ENCODE measurements at places on chromosomes 1 and 21. TPM values are rescaled to one million over a fixed set of nuclear protein-coding genes. Genes with fewer than 3 reads are reported as not detected.

DNA sequence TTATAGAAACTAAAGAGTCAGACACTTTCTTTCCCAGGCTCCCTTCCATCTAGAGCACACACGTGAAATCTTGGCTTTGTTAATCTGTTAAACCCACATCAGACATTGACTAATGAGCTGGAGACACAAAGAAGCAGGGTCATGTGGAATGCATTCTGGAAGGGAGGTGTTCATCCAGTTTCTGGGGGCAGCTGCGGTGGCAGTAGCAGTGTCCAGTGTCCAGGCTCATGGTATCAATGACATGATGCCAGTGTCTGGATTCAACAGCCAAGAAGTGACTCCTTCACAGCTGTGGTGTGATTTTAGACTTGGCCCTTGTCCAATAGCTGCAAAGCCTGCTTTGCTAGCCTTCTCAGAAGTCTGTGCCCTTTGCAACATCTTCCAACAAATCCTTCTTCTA is 95.2 kb downstream of the NTPCR start:
- peak; percentile 18 for DNase-seq

- DNase-seq: no peak
These were observed 8.2 kb downstream of the PLA2G5 start for GRCh38 chr1:20078171-20078651.

DNA sequence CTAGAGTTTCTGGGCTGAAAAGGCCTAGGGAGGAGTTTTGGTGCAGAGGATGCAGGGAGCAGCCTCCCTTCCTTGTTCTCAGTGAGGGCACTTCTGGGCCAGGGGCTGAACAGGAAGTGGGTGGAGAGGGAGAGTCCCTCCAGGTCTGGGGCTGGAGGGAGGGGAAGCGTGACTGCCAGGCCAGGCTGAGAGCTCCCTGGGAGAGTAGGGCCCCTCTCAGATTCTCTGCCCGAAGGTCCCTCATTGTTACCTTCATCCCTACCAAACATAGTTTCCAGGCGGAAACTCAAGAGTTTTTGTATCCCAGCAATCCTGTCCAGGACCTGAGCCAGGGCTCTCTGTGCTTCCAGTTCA is 36.8 kb downstream of the CITED4 start:
- no peak for DNase-seq

DNA sequence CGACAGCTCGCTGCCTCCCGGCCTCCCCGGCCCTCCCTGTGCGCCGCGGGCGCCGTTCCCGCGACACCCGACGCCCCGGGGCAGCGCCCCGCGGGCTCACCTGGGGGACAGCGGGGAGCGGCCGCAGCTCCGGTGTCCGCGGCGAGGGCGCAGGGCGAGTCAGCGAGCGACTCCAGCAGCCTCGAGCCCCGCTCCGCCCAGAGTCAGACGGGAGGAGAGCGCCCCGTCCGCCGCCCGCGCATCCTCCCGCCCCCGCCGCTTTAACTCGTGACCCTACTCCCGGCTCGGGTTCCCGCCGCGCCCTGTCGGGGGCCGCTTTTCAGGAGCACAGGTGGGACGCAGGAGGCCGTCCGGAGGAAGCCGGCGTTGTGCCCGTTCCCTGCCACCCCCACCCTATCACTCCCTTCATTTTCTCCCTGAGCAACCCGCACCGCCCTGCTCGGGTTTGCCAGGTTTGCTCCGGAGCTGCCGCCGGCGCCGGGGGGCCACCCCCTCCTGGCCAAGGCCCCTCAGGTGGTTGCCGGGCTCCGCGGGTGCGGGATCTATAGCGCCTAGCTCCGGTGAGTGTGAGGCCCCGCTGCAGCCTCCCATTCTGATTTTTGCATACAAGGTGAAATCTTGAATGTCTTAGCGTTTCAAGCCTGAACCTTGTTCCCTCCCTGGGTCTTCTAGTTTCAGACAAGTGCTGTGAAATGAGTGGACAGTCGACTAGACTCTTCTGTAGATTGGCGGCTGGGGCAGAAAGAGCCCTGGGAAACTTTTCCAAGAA is at the start of gene MCOLN3:
Gene MCOLN3, minus strand, starts transcription at position 205 of the 769 bp plus-strand sequence. CDS start 3,140 bp downstream, outside the sequence.
- no peak for DNase-seq

The JTB gene
- 106 TPM for polyA plus RNA-seq

The KPRP gene
- polyA plus RNA-seq: not detected
